Stimulated activated CD4-positive, alpha-beta T cell treated with anti-CD3 and anti-CD28 coated beads, Interleukin-12 subunit alpha, Interleukin-12 subunit beta, amount 100 ng/mL, for 4 hours (primary cell): ENCODE measurements at places on chromosomes 7 and 10.
A peak's percentile ranks its signal among the peaks of the same experiment; 100 is the strongest.

DNA sequence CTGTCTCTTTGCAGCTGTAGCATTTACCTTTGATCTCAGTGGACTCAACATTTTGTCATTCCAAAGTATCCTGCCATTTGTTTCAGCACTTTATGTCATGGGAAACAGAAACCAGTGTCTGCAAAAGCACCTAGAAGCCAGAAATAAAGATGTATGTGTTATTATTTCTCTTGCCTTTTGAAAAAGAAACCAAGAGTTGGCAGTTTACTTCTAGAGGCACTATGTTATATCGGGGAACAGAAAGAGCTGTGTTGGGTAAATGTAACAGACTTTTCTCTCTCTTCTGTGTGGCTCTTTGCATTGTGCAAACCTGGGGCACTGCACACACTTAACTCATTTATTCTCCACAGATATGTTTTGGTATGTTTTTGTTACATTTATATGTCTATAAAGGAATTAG is 36.7 kb downstream of the ZNF138 start:
- no peak for DNase-seq

GRCh38 chr10:43793704-43794103 is 145.0 kb upstream of the ZNF32 start:
- DNase-seq: no peak

DNA sequence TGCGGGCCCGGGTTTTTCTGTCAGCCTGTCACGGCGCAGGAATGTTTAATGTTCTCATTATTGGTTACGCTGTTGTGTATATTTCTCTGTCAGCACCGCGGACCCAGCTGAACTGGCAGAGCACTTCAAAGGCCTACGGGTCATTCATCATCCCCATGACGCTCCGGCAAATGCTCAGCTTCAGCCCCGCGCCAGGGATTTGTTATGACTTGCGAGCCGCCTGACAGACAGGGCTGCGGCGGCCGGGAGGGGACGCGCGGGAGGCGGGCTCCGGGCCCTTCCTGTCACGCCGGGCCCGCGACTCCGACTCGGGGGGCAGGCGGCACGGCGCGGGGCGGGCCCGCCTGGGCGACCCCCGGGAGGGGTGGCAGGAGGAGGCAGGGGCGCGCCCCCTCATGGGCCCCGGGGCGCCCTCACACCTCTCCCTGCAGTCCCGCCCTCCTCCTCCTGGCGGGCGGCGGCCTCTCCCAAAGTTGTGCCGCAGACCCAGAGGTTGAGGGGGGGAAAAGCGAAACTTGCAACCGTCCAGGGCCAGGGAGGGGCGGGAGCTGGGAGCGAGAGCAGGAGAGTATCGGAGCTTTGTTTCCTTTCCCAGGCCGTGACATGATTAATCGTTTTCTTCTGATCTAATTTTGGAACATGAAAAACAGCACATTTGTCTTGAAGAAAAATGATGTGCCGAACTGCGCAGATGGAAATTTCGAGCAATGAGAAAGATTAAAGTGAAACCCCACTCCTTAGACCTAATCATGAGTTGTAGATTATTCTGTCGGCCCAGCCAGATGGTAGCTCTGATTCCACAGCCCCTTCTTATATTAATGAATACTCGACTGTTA is 59.3 kb upstream of the COMTD1 start:
- peak; percentile 53 for DNase-seq

DNA sequence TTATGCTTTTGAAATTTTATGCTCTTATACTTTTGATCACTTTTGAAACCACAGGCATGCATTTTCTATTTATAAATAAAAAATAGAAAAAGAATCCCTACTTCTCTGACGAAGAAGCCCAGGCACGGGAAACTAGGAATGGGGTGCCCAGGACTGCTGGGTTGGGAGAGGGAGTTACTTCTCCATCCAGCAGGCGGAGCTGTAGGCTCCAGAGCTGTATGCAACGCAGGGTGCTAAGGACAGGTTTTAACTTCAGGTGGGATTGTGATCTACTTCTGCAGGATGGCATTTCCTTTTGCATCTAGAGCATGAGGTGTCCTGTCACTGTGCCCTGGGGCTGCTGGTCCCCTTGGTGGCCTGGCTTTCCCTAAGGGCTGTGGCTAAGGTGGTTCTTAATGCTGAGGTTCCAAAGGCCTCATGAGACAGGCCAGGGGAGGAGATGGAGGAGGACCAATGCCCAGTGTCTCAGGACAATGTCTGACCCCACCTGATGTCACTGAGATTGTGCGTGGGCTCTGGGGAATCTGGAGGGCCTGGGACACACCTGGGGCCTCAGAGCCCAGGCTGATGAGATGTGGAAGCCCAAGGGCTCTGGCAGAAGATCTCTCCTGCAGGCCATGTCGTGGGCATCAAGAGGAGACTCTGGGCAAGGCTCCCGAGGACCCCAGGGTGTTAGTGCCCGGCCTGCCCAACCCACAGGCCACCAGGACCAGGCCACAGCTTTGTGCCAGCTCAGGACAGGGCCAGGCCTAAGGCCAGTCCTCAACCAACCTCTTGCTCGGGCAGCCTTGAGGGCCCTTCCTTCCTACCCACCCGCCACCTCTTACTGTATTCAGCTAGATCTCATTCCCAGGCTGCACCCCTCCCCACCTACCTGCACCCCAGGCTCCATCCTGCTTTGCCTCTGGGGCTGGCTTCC is 507 bp downstream of the CCDC201 start:
- no peak for DNase-seq

GRCh38 chr7:111199643-111200042 is 108.7 kb downstream of the LRRN3 start:
- DNase-seq: no peak

- no peak for DNase-seq
These were observed 994 bp upstream of the PTF1A start for GRCh38 chr10:23190872-23191763.

DNA sequence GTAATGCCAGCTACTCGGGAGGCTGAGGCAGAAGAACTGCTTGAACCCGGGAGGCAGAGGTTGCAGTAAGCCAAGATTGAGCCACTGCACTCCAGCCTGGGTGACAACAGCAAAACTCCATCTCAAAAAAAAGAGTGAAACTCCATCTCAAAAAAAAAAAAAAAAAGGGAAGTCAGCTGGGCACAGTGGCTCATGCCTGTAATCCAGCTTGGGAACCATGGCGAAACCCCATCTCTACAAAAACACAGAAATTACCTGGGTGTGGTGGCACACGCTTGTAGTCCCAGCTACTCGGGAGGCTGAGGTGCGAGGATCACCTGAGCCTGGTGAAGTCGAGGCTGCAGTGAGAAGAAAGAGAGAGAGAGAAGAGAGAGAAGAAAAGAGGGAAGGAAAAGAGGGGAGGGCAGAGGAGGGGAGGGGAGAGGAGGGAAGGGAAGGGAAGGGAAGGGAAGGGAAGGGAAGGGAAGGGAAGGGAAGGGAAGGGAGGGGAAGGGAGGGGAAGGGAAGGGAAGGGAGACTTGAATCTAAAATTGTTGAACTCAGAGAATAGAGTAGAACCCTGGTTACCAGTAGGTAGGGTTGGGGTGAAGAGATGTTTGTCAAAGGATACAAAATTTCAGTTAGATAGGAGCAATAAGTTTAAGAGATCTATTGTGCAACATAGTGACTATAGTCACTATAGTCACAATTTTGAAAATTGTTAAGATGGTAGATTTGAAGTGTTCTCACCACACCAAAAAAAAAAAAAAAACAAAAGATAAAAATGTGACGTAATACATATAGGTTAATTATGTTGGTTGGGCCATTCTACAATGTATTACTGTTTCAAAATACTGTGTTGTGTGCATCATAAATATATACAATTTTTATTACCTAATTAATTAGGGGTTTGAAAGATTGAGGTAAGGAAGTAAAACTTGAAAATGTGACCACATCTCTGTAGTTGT is 2.5 kb downstream of the SLC16A9 start:
- DNase-seq: no peak

GRCh38 chr7:24840563-24840962 is 83.3 kb upstream of the GSDME start:
- no peak for DNase-seq

- no peak for DNase-seq
These were observed 484.2 kb downstream of the ANKRD7 start for GRCh38 chr7:118708741-118709140.

DNA sequence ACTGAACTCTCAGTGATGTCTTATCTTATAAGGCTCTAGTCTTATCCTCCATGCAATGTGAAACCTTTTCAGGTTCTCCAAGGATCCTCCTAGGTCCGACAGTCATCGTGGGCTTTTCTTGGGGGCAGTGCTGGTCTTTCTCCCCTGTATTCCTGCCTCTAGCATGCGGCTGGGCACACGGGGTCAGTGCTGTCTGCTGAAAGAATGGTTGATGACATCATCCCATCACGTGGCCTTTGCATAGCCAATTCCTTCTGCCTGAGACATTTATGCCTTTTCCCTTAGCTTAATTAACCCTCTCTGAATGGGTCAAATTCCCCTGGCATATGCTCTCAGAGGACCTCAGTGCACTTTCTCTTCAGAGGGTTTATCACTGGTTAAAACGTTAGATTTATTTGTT is 27.0 kb upstream of the KCNK18 start:
- DNase-seq: no peak

GRCh38 chr7:69668339-69668870 is 70.1 kb downstream of the AUTS2 start:
- DNase-seq: no peak

- DNase-seq: no peak
These were observed 43.0 kb downstream of the TNS3 start for GRCh38 chr7:47538846-47539311.

- DNase-seq: no peak
These were observed 38.2 kb upstream of the ANK3 start for GRCh38 chr10:60427709-60428386.

DNA sequence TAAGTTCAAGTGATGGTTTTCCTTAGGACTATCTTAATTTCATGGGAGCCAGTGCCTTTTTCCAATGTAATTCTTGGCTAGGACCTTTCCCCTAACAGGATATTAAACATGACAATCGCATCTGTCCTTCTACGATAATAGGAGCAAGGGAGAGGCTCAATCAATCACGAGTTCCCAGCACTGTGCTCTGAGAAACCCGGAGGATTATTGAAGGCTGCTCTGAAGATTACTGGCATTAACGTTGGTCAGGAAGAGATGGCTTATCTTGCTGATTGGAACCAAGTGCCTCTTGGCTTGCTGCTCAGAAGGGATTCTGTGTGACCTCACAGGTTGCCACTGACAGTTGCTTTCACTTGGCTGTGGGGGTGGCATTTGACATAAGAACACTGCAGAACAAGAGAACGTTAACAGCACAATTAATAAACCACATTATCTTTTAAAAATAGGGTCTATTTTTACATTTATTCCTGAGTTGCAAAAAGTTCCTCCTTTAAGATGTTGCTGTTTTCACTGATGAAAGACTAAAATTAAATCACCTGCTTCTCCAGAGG is 252.1 kb upstream of the TAC1 start:
- no peak for DNase-seq

DNA sequence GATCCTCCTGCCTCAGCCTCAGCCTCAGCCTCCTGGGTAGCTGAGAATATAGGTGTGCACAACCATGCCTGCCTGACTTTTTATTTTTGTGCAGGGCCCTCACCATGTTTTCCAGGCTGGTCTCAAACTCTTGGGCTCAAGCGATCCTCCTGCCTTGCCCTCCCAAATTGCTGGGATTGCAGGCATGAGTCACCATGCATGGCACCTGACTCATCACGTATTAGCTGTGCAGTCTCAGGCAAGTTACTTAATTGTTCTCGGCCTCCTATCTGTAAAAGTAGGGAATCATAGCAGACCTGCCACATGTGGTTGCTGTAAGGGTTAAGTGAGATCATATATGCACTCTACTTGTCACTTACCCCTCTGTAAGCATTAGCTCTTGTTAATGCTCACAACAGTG is 117.2 kb downstream of the ANLN start:
- no peak for DNase-seq

DNA sequence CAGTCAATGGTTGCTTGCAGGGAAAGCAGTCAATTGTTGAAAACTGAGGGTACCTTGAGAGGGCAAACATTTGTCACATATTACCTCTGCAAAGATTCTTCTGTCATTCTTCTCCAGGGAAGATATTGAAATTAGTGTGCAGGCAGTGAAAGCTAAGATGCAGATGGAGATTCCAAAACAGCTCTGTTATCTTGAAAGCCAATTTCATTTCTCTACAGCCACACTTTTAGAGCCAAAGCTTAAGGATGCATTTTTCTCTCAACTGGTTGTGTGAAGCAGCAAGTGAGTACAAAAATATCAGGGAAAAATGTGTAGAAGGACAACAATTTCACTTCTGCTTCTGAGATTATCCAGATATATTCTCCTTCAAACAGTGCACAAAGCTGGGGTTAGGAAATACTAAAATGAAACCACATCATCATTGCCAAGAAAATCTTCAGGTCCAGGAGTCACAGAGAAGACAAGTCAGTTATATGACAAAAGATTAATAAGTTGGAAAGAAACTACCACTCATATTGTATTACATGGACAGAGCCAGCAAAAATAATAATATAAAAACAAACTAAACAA is 16.3 kb downstream of the SGMS1 start:
- DNase-seq: no peak

DNA sequence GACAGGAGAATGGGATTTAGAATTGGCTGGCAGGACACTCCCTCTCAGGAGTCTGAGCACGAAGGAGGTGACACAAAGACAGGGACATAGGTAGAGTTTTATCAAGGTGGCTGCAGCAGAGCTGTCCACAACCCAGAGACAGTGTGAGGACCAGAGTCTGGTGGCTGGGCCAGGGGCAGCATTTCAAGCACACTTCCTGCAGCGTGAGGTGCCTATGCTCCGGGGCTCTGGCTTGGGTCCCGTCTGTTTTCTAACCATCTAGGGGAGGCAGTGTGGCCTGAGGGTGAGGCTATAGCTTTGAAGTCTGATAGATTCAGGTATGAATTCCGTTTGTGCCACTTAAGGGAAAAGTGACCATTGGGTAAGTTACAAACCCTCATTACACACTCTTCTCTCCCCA is 222.7 kb upstream of the ZMIZ1 start:
- DNase-seq: no peak

- DNase-seq: peak; percentile 20
These were observed at the start of gene NANOS1 for GRCh38 chr10:119029613-119030420. TSS of gene NANOS1 (plus strand) at chr10:119029714. CDS start at chr10:119029802, 88 bp downstream.

- no peak for DNase-seq
These were observed 21.5 kb downstream of the RPP38 start for GRCh38 chr10:15118615-15119014.

GRCh38 chr7:105703207-105703930 is 122.1 kb upstream of the EFCAB10 start:
- no peak for DNase-seq

- DNase-seq: no peak
These were observed 258.5 kb downstream of the HDAC9 start for GRCh38 chr7:18753972-18754610.

GRCh38 chr7:73820013-73820412 is 10.8 kb upstream of the CLDN4 start:
- DNase-seq: no peak

- DNase-seq: no peak
These were observed 80.0 kb upstream of the DNAAF5 start for GRCh38 chr7:646487-646886.

DNA sequence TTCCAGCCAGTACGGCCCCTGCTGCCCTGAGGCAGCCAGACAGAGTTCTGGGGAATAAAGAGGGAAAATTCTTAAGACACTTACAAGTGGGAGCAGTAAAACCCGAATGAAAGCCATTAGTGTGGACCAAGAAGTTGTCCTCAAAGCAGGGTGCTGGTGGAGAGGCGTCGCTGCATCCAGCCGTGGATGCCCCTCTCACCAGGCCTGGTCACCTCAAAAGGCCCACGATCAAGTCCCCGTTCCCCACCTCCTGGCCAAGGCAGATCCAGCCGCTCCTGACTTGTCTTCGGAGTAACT is 656 bp downstream of the VSTM4 start:
- DNase-seq: no peak

- DNase-seq: no peak
These were observed 538.8 kb downstream of the SORCS1 start for GRCh38 chr10:106625751-106626150.

GRCh38 chr7:84497873-84498272 is 303.3 kb upstream of the SEMA3A start:
- DNase-seq: no peak
